ENCODE measurements at places on chromosomes 13 and 19. TPM values are rescaled to one million over a fixed set of nuclear protein-coding genes. Genes with fewer than 3 reads are reported as not detected.

GPR18 gene
- not detected for total RNA-seq

TRAPPC2B gene
- total RNA-seq, result 13.3 TPM

CERS1 gene
- 2.3 TPM for total RNA-seq

KLK15 gene
- not detected for total RNA-seq

LILRA5 gene
- not detected for total RNA-seq

SHISA7 gene
- not detected for total RNA-seq

ERICH4 gene
- 1.0 TPM for total RNA-seq

GJA3 gene
- total RNA-seq, result 0.03 TPM

LGI4 gene
- not detected for total RNA-seq

CYP2A7 gene
- not detected for total RNA-seq

CEACAM1 gene
- total RNA-seq, result 9.6 TPM

NOSIP gene
- total RNA-seq, result 81.4 TPM

DNMT1 gene
- 71.3 TPM for total RNA-seq

EPS8L1 gene
- total RNA-seq, result 2.3 TPM

FREM2 gene
- not detected for total RNA-seq

SMIM17 gene
- 0.53 TPM for total RNA-seq

OR4F17 gene
- total RNA-seq, result not detected

Measured in HepG2 (cell line).